ENCODE measurements at places on chromosomes 11 and 22.

- no peak for DNase-seq
These were observed 9.0 kb downstream of the RNF121 start for GRCh38 chr11:71937826-71938225.

DNA sequence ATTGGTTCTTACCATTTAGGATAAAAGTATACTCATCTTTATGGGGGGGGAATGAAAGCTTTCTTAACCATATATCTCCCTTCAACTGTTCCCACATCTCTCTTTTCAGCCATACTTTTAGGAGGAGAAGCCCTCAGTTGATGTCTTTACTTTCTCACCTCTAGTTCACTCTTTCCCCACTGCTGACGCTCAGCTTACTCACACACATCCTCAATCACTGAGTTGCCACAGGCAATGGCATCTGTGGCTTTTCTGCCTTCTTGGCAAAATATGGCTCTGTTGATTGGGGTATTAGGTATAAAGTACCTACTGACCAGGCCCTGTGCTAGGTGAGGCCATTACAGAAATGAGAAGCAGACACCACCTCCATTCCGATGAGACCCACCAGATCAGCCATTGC lies 12.2 kb upstream of the AP1B1 start:
- DNase-seq, result no peak

DNA sequence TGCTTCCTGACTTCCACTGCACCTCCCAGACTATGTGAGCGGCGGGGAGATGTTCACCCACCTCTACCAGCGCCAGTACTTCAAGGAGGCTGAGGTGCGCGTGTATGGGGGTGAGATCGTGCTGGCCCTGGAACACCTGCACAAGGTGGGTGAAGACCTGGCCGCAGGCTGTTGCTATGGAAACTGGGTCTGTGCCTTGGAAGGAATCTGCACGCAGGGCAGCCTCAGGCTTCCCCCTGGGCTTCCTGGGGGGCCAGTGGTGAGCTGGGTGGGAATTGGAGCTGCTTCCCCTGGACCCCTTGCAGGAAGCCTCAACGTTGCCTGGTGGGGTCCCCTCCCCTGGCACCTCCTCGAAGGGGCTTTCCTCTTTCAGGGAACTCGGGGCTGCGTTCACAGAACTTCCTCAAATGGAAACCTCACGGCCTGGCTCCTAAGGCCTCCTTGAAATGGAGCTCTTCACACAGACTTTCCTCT lies 1.5 kb downstream of the RPS6KA4 start:
- DNase-seq, result no peak

DNA sequence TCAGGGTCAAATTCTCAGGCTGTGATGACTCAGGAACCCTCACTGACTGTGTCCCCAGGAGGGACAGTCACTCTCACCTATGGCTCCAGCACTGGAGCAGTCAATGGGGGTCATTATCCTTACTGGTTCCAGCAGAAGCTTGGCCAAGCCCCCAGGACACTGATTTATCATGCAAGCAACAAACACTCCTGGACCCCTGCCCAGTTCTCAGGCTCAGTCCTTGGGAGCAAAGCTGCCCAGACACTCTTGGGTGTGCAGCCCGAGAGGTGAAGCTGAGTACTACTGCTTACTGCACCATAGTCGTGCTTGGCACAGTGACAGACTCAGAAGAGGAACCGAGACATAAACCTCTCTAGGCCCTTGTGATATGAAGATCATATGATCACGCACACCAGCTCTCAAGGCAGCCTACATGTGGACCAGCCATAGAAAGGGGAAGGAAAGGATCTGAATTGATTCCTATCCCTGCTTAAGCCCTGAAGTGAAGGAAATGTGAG lies 58.2 kb downstream of the ZNF280B start:
- DNase-seq, result no peak

GRCh38 chr11:69101792-69102695 lies 53.3 kb downstream of the TPCN2 start:
- DNase-seq, result no peak

GRCh38 chr11:1959786-1960185 lies 12.7 kb downstream of the MRPL23 start:
- no peak for DNase-seq

GRCh38 chr22:39463931-39464390 lies 7.1 kb downstream of the MGAT3 start:
- no peak for DNase-seq

- no peak for DNase-seq
These were observed 32.2 kb upstream of the LRRC10B start for GRCh38 chr11:61476371-61476770.

DNA sequence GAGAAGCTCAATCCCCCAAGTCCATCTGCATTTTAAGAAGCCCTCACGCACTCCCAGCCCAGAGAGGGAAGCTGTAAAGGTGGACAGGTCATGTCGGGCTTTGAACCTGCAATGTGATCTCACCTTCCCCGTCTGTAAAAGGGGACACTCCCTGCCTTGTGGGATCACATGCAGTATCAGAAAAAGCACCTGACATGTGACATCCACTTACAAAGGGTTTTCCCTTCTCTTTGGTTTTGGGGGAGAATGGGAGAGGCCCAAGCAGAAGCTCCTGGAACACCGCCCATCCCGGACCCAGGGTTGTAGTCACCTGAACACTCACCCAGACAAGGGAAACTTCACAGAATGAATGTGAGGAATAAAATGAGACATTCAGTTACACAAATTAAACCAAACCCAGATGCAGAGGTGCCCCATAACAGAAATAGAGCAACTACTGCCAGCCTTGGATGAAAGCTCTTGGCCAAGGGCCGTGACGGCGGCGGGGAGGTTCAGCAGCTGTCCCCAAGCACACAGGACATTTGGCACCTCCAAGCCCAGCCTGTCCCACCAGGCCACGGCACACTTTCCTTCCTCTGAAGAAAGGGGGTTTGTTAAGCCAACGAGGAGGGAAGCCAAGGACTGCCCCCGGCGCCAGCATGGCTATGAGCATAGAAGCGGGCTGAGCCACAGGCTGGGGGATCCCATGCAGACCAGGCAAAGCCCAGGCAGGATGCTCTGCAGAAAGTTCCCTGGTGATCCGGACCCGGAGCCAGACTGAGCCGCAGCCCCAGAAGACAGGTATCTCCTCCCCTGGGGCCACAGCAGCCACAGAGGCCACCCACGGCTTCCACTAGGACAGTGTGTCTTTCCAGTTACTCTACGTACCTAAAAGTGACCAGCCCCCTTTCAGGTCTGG lies 3.8 kb downstream of the BID start:
- DNase-seq, result no peak

DNA sequence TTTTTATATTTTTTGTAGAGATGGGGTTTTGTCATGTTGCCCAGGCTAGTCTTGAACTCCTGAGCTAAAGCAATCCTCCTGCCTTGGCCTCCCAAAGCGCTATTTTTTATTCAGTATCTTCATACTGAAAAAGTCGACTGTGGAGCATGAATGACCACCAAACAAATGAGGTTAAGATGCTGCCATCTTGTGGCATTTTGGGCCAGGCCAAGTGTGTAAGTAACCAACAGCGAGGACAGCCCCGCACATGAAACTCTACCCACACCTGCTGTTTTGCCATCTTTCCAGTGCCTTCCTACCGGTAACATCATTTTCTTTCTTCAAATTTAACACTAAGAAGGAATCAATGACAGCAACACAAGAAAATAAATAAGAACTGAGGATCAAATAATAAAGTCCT lies 32.2 kb upstream of the AQP11 start:
- no peak for DNase-seq

GRCh38 chr11:131612533-131612932 lies 242.1 kb downstream of the NTM start:
- DNase-seq, result no peak

- DNase-seq, result no peak
These were observed 43.8 kb upstream of the KCNQ1OT1 start for GRCh38 chr11:2743427-2744110.

DNA sequence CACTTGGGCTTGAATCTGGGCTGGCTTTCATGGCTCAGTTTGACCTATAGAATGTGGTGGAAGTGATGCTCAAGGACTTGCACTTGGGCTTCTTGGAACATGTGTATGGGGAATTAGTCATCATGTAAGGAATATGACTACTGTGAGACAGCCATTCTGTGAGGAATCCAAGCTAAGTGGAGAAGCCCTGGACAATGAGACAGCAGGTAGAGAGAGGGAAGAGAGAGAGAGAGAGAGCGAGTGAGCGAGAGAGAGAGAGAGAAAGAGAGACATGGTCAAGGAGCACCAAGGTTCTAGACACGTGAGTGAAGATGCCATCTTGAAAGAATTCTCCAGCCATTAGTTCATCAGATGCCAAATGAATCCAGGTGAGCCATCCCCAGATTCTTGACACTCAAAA lies 261.6 kb upstream of the SORL1-AS1 start:
- DNase-seq, result no peak

- peak; percentile 63 for DNase-seq
These were observed 549.1 kb downstream of the MN1 start for GRCh38 chr22:27252282-27253049.

DNA sequence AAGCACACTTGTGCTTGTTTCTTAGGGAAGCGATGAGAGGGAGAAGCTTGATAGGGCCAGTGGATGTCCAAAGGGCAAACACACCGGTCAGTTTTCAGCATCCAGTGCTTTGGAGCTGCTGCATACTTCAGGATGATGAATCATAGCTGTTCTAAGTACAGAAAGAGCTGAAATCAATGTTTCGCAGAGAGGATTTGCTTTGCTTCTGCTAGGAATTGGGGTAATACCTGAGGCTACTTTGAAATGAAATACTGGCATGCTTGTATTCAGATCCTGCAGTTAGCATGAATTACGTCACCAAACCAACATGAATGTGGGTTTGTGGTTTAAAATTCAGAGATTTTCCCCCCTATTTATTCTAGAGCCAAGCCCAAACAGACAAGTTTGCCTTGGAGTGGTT lies 41.7 kb upstream of the SC5D start:
- no peak for DNase-seq

- no peak for DNase-seq
These were observed 57.8 kb upstream of the TCF20 start for GRCh38 chr22:42328130-42328783.

DNA sequence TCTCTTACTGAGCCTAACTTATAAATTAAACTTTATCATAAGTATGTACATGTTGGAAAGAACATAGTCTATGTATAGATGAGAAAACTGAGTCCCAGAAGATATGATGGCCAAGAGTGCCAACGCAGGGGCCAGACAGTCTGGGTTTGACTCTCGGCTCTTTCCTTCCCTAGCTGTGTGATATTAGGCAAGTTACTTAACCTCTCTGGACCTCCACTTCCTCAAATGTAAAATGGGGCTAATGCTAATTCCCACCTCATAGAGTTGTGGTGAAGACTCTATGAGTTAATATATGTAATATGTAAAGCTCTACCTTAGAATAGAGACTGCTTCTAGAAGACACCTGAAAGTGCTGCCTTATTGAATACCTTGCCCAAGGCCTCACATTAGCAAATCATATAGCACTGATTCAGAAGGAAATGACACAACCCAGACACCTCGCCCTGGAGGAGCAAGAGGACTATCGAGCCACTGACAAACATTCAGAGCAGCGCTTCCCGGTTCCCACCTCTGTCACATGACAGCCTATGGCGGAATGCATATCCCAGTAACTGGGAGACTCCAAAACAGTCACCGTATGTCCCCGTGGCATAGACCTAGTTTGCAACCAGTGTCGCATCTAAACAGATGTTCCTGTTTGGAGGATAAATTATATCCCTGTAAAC lies 11.3 kb upstream of the CCDC86 start:
- DNase-seq, result no peak

GRCh38 chr11:124394408-124394807 lies 4.4 kb downstream of the OR8B3 start:
- no peak for DNase-seq

DNA sequence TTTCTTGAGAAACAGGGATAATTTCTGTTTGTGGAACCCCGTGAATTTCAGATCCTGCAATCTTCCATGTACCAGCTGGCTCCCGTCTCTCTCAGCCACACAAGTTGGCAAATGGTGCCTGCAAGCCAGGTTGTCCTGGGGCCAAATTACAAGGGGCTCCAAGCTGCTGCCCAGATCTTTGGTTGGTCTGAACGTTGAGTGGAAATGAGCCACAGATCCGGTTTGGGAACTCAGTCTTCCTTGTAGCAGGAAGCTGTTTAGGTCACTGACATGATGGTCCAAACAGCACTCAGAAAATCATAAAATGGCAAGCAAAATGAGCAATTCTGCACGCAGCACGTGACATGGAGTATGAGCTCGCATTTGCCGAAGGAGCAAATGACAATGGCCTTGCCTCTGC lies 1496.4 kb downstream of the TBC1D22A start:
- no peak for DNase-seq

DNA sequence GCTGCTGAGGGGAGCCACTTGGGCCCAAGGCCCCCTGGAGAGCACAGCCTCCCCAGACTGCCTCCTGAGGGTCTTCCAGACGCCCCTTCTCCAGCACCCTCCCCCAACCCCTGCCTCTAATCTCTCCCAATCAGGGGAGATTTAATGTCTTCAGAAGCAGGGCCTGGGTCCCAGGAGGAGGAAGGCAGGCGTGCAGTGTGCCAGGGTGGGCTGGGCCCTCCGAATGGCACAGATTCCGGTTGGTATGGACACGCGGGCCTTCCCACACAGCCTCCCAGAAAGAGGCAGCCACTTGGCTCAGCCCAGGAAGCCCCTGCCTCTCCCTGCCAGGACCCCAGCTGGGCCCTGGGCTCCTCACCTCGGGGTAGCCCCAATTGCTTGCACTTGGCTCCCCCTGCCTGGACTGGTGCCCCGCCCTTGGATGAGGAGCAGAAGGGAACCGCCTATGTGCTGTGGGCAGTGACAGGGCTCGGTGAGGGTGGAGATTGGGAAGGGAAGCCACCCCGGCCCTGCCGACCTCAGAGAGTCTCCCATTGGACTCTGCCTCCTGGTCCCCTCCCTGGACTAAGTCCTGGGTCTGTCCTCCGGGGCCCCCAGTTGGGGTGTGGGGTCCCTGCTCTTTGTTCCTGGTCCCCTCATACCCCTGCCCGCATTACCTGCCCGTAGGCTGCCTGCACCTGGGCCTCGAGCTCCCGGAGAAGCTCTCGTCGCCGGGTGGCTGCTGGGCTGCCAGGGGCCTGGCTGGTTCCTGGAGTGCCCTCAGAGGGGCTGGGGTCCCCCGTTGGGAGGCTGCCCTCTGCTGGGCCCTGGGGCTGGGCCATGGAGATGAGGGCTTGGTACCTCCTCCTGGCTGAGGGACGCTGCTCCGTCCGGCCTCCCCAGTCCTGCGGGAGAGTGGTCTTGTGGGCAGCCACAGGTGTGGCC lies 572 bp upstream of the CABP2 start:
- DNase-seq, result no peak

DNA sequence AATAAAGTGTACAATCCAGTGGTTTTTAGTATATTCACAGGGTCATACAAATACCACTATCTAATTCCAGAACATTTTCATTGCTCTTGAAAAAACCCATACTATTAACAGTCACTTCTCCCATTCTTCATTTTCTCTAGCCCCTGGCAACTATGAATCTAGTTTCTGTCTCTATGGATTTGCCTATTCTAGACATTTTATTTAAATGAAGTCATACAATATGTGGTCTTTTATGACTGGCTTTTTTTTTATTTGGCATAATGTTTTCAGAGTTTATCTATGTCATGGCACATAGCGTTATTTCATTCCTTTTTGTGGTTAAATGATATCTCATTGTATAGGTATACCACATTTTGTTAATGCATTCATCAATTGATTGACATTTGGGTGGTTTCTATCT lies 59.4 kb downstream of the KDM2A start:
- DNase-seq, result no peak

GRCh38 chr11:76623171-76623883 lies 47.2 kb downstream of the LRRC32 start:
- no peak for DNase-seq

- no peak for DNase-seq
These were observed 1.3 kb upstream of the TMEM25 start for GRCh38 chr11:118529584-118530175.
